Vagina (tissue), 2 donors: ENCODE measurements at places on chromosomes 1 and 21.

DNA sequence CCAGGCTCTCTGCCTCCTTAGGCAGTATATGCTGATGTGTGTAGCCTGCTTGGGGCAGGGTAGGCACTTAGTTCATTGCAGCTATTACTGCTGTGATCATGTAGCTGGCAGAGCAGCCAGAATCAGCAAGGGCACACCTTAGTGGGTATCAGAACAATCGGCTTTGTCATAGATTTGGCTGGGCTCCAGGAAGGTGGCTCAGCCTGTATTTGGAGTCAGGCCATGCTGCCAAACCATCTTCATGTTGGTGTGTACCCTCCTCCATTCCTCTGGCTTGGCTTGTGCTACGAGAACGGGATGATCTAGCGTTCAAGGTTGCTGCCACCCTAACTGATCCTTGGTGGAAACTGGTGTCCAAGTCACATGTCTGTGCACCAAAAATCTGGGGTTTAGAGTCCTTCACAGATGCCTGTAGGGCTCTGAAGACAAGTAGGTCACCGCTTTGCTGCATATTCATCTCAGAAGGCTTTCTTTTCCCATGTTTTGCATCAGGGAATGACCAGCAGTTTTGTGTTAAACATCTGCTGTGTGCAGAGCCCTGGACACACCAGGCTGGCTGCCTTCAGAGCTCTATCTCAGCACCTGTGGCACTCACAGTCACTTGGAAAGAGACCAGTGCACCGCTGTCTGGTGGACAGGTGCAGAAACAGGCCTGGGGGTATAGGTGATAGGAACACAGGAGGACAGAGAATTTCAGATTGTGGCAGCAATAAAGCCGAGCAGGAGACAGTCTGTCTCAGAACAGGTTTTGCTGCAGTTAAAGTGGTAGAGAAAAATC lies 23.7 kb downstream of the VANGL1 start:
- peaks cover 20% of the 10 kb centered on the region for H3K4me1 ChIP-seq
- peaks cover 34% of the 10 kb centered on the region for H3K36me3 ChIP-seq
- H3K27ac ChIP-seq, result no peak overlapping the region
- H3K27me3 ChIP-seq, result no peaks in the 10 kb centered on the region
- no peak for DNase-seq

- DNase-seq, result no peak
- H3K36me3 ChIP-seq, result no peaks in the 10 kb centered on the region
- no peak overlapping the region for H3K27ac ChIP-seq
- no peak overlapping the region for H3K4me3 ChIP-seq
- no peaks in the 10 kb centered on the region for H3K27me3 ChIP-seq
Measured at GRCh38 chr1:54643736-54644135, 2.1 kb downstream of the MROH7 start.

GRCh38 chr1:74629283-74629682 lies 44.3 kb downstream of the ERICH3 start:
- H3K27ac ChIP-seq, result no peak overlapping the region
- H3K4me3 ChIP-seq, result no peak overlapping the region
- no peaks in the 10 kb centered on the region for H3K4me1 ChIP-seq
- no peaks in the 10 kb centered on the region for H3K27me3 ChIP-seq
- DNase-seq, result no peak
- H3K36me3 ChIP-seq, result no peaks in the 10 kb centered on the region

GRCh38 chr21:45509566-45510465 lies 32.4 kb downstream of the SLC19A1 start:
- no peaks in the 10 kb centered on the region for H3K27me3 ChIP-seq
- no peak overlapping the region for H3K4me3 ChIP-seq
- H3K27ac ChIP-seq, result no peak overlapping the region
- DNase-seq, result no peak
- no peaks in the 10 kb centered on the region for H3K36me3 ChIP-seq

- H3K4me1 ChIP-seq, result peaks cover 20% of the 10 kb centered on the region
- no peak overlapping the region for H3K4me3 ChIP-seq
- no peaks in the 10 kb centered on the region for H3K27me3 ChIP-seq
- no peak for DNase-seq
Measured at GRCh38 chr21:34611528-34611927, 3.4 kb downstream of the RCAN1 start.

DNA sequence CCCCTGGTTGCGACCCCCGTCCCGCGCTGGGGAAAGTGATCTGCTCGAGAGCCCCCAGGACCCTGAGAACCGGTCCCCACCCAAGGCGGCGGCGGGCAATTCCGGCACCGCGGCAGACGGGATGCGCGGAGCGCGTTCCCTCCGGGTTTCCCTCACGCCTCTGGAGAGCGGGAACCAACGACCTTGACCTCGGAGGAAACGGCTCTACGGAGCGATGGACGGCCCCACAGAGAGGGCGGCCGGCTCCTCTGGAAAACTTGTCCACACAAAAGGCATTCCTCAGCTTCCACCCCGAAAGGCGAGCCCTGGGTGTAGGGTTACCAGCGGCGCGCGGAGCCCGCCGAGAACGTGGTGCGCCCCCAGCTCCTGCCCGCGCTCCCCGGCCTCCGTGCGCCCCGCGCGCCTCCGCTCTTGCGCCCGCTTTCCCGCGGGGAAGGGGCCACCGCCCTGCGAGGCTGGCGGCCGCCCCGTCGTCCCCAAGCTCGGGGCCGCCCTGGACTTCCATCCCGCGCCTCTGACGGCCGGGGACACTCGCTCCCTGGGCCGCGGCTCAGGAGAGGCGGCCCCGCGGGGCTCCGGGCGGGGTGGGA lies 391 bp upstream of the KIAA1614 start:
- H3K36me3 ChIP-seq, result peaks cover 11% of the 10 kb centered on the region
- H3K27ac ChIP-seq, result peak overlapping the region; percentile 92
- peaks cover 21% of the 10 kb centered on the region for H3K4me1 ChIP-seq
- H3K4me3 ChIP-seq, result peak overlapping the region; percentile 57
- H3K27me3 ChIP-seq, result no peaks in the 10 kb centered on the region

- no peak overlapping the region for H3K4me3 ChIP-seq
- no peak for DNase-seq
- no peaks in the 10 kb centered on the region for H3K27me3 ChIP-seq
- peaks cover 45% of the 10 kb centered on the region for H3K4me1 ChIP-seq
- H3K36me3 ChIP-seq, result no peaks in the 10 kb centered on the region
- no peak overlapping the region for H3K27ac ChIP-seq
Measured at GRCh38 chr1:9594471-9595155, 5.9 kb downstream of the TMEM201 start.

GRCh38 chr1:188669728-188670382 lies 1807.8 kb downstream of the BRINP3 start:
- H3K4me1 ChIP-seq, result no peaks in the 10 kb centered on the region
- H3K36me3 ChIP-seq, result no peaks in the 10 kb centered on the region
- no peak for DNase-seq
- no peaks in the 10 kb centered on the region for H3K27me3 ChIP-seq

GRCh38 chr1:170657275-170657853 lies 6.6 kb upstream of the PRRX1 start:
- H3K27me3 ChIP-seq, result no peaks in the 10 kb centered on the region
- no peak overlapping the region for H3K27ac ChIP-seq
- DNase-seq, result no peak

- H3K27ac ChIP-seq, result no peak overlapping the region
- H3K27me3 ChIP-seq, result no peaks in the 10 kb centered on the region
- no peaks in the 10 kb centered on the region for H3K4me1 ChIP-seq
- DNase-seq, result no peak
- H3K4me3 ChIP-seq, result peak overlapping the region; percentile 6
Measured at GRCh38 chr1:92441697-92442342, 44.9 kb downstream of the GFI1 start.

DNA sequence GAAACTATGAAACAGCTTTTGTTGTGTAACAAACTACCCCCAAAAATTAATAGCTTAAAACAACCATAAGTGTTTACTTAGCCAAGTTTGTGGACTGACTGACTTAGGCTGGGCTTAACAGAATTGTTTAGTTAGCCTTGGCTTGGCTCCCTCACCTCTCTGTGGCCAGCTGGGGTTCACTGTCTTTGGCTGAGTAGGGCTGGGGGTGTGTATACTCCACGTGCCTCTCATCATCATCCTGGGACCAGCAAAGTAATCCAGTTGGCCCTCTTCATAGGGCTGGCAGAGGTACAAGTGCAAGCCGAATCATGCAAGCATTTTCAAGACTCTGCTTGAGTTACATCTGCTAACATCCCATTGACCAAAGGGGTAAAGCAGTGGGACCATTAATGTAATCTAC lies 252.3 kb downstream of the BRINP2 start:
- H3K27ac ChIP-seq, result no peak overlapping the region
- no peaks in the 10 kb centered on the region for H3K4me1 ChIP-seq
- no peak for DNase-seq
- H3K36me3 ChIP-seq, result no peaks in the 10 kb centered on the region
- H3K27me3 ChIP-seq, result no peaks in the 10 kb centered on the region
- H3K4me3 ChIP-seq, result no peak overlapping the region

DNA sequence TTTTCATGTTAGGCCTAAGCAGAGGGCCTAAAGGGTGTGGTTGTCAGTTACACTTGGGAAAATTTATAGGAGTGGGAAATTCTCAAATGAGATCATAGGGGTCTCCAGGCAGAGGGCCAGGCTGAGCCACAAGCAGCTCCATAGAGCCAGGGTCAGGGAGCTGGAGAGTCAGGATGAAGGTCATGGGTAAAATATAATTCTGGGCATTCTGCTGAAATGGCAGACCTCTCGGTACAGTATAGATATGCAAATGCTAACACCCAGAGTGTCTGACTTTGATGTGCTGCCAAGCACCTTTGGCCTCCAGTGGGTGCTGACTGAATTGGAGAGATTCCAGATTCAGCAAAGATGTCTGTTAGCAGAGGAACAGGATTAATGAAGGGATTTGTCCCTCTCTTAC lies 40.1 kb downstream of the DNM3 start:
- H3K27me3 ChIP-seq, result no peaks in the 10 kb centered on the region
- no peaks in the 10 kb centered on the region for H3K36me3 ChIP-seq

- no peaks in the 10 kb centered on the region for H3K27me3 ChIP-seq
- peak overlapping the region; percentile 66 for H3K27ac ChIP-seq
- DNase-seq, result no peak
- peak overlapping the region; percentile 44 for H3K4me3 ChIP-seq
Measured at GRCh38 chr1:120178799-120179756, 2.8 kb upstream of the SEC22B start.

GRCh38 chr1:21368515-21369289 lies 71.2 kb upstream of the NBPF3 start:
- no peaks in the 10 kb centered on the region for H3K4me1 ChIP-seq
- no peak overlapping the region for H3K4me3 ChIP-seq
- no peak overlapping the region for H3K27ac ChIP-seq
- no peaks in the 10 kb centered on the region for H3K36me3 ChIP-seq
- DNase-seq, result no peak

- H3K4me3 ChIP-seq, result no peak overlapping the region
- no peak for DNase-seq
- no peak overlapping the region for H3K27ac ChIP-seq
- H3K36me3 ChIP-seq, result no peaks in the 10 kb centered on the region
Measured at GRCh38 chr21:44372616-44373015, 19.2 kb downstream of the TRPM2 start.

DNA sequence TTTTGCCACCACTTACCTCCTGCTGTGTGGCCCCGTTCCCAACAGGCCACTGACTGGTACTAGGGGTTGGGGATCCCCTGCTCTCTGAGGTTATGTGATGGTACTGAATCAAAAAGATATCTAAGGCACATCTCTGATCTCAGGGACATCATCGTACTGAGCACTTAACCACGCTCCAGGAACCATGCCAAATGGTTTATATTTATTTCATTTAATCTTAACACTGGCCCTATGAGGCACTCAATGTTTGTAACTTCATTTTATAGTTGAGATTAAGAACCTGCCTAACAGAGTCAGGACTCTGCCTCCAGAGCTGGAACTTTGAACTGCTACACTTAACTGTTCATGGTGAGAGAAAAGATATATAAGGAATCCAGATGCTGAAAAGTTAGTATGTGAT lies 98.0 kb upstream of the HP1BP3 start:
- H3K4me1 ChIP-seq, result no peaks in the 10 kb centered on the region
- H3K36me3 ChIP-seq, result no peaks in the 10 kb centered on the region
- no peak overlapping the region for H3K27ac ChIP-seq
- no peak for DNase-seq
- H3K4me3 ChIP-seq, result no peak overlapping the region
- H3K27me3 ChIP-seq, result no peaks in the 10 kb centered on the region

DNA sequence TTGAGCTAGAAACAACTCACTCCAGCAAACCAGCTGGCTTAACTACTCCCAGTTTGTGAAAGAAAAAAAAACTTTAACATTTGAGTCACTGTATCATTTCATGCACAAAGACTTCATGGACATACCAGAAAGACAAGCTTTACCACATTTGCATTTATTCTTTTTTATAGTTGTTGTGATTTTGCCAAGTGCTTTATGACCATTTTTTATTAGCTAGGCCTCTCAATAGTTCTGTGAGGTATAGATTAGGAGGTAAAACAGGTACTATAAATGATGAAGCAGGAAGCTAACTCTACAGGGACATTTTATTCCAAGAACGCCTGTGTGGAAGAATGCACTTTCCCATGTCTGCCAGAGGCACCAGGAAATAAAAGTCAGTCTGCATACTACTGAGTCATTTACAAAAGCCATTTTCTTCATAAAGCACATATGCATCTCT lies 8.2 kb upstream of the DENND1B start:
- H3K27me3 ChIP-seq, result no peaks in the 10 kb centered on the region
- H3K27ac ChIP-seq, result no peak overlapping the region
- H3K36me3 ChIP-seq, result no peaks in the 10 kb centered on the region

DNA sequence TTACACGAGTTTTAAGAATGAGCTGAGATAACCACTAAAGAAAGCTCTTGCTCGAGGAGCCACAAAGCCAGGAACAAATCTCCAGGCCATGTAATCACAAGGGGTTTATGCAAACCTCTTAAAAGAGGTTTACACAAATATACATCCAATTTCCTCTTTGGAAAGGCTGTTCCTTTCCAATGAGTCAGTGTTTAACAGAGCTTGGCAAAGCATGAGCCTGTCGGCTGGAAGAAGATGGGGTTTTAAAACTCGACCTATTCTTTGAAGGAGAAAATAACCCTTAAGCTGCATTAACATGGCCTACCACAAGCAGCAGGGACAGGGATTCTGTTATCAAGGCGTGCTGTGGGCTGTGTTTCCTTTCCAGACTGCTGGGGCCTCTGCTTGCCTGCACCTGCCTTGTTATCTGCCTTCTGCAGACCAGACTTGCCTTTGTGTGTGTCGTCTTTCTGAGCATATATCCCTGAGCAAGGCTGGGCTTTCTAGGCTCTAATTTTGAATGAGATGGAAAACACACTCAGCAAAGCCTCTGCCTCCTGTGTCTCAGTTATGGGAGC lies 40.6 kb upstream of the CYP2J2 start:
- H3K4me3 ChIP-seq, result no peak overlapping the region
- no peak overlapping the region for H3K27ac ChIP-seq
- DNase-seq, result no peak
- H3K36me3 ChIP-seq, result no peaks in the 10 kb centered on the region

DNA sequence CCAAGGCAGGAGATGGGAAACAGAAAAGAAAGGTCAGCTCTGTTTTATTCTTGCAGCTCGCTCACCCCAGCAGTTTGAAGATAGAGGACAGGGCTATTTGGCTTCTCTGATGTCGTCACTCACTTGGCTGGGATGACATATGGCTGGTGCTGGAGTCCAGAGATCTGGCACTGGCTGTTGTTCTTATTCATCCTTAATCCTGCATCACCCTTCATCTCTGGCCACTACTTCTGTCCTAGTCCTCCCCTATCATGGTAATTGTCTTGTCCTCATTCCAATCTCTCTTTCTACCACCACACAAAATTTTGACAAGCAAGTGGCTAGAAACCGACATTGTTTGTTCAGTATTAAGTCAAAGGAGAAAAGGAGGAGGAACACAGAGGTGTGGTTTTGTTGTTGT lies 103.8 kb upstream of the PDE4B start:
- no peaks in the 10 kb centered on the region for H3K27me3 ChIP-seq
- no peaks in the 10 kb centered on the region for H3K36me3 ChIP-seq
- no peak for DNase-seq

GRCh38 chr1:40252601-40253000 lies 4.9 kb downstream of the TMCO2 start:
- H3K27ac ChIP-seq, result no peak overlapping the region
- H3K4me1 ChIP-seq, result peaks cover 15% of the 10 kb centered on the region
- no peaks in the 10 kb centered on the region for H3K27me3 ChIP-seq
- no peaks in the 10 kb centered on the region for H3K36me3 ChIP-seq

- no peaks in the 10 kb centered on the region for H3K36me3 ChIP-seq
- peak overlapping the region; percentile 28 for H3K27ac ChIP-seq
- H3K4me3 ChIP-seq, result no peak overlapping the region
Measured at GRCh38 chr1:206495493-206496046, 11.8 kb upstream of the RASSF5 start.
